Motor neuron (in vitro differentiated cells): ENCODE measurements at places on chromosomes 6 and 20. TPM values are rescaled to one million over a fixed set of nuclear protein-coding genes. Genes with fewer than 3 reads are reported as not detected.

DNA sequence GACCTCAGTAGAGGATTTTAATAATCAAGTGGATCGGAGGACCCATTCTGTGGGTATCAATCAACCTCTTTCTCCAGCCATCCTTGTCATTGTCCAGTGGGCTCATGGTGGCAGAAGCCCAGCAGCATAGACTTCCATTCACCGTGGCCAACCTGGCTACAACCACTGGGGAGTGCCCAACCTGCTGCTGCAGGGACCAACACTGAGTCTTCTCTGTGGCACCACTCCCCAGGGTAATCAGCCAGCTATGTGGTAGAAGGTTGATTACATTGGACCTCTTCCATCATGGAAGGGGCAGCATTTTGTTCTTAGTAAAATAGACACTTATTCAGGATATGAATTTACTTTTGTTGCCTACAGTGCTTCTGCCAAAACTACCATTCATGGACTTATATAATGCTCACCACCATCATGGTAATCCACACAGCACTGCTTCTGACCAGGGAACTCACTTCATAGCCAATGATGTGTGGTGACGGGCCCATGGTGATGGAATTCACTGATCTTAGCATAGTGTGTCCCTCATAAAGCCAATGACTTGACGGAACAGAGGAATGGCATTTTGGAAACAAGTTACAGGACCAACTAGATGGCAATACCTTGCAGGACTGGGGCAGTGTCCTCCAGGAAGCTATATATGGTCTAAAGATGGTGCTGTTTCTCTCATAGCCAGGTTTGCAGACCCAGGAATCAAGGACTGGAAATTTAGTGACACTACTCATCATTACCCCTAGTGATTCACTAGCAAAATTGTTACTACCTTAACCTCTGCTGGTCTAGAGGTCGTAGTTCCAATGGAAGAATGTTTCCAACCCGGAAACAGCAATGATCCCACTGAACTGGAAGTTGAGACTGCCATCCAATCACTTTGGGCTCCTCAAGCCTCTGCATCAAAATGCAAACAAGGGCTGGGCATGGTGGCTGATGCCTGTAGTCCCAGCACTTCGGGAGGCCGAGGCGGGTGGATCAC is 7.6 kb downstream of the CD24 start:
- no peak for ATAC-seq

- no peak for ATAC-seq
Measured at GRCh38 chr6:82720992-82721391, 344.6 kb downstream of the UBE3D start.

DNA sequence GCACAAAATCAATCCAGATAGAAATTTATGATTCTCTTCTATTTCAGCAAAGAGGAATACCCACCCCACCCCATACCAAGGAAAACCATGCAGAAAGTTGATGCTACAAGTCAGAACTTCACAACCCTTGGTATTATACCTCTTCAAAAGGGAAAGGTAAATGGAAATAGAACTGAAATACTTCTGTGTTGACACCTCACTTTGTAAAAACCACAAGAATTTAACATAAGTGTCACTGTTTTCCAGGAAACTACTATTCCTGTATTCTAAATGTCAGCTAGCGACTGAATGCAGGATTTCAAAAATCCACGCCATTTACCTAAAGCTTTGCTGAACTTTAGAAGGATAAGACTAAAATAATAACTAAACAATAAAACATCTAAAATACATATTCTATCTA is 3.6 kb downstream of the CPNE1 start:
- no peak for ATAC-seq

The IMPG1 gene
- total RNA-seq: 0.43 and 0.75 TPM in 2 replicates

DNA sequence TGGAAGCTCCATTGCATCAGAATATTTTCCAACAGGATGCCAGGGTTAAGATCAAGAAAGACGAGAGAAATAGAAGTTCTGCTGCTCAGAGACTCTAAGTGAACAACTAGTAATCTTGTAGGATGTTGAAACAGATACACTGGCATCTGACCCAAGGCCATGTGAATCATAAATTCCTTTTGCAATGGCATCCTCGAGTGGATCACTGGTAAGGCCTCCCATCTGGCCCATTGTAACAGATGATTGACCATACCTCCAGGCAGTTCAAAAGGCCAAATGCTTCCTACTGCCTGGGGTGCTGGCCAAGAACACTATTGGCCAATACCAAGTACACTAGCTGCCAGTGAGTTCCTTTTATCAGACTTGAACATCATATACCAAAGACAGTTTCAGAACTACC is 9.9 kb upstream of the SLC17A3 start:
- ATAC-seq: no peak
